ENCODE measurements at places on chromosomes 1 and 21.

- DNase-seq: no peak
Observed at GRCh38 chr1:167631936-167632614, 2.0 kb downstream of the RCSD1 start.

GRCh38 chr1:236389253-236389652 lies 4.8 kb upstream of the EDARADD start:
- DNase-seq: no peak

GRCh38 chr1:32895325-32896215 lies 5.6 kb downstream of the TMEM54 start:
- no peak for DNase-seq

- DNase-seq: no peak
Observed at GRCh38 chr1:226950316-226950715, 10.2 kb downstream of the COQ8A start.

- DNase-seq: no peak
Observed at GRCh38 chr1:152622803-152623202, at the start of gene LCE3A. Gene LCE3A (minus strand): TSS chr1:152623103. CDS start chr1:152623103, 0 bp downstream.

DNA sequence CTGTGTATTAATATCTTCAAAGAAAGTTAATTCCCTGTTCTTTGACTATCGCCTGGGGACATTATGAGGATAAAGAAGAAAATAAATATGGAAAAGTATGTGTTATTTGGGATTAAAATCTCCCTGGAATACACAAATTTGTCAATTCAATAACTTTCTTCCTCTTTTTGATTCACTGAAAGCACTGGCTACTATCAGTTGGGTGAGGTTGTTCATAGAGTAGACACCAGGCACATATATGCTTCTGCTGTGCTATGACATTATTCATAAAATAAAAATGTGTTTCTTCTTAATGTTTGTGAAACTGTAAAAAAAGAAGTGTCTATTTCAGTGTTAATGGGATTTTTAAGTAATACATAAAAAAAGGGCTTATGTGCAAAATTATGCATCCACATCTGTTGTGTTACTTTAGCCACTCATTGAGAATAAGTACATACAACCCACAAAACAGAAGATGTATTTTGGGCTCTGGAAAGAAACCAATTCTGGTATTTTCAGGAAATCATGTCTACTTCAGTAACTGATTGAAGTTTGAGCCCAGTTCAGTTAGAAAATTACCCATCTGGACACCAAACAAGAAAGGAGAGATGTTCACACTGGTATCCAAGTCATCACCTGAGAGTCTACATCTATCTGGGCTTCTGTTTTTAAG lies 169.4 kb downstream of the GABPA start:
- DNase-seq: no peak

- no peak for DNase-seq
Observed at GRCh38 chr1:55374801-55375616, 159.8 kb upstream of the USP24 start.

- DNase-seq: no peak
Observed at GRCh38 chr1:228964178-228965089, 229.2 kb downstream of the RHOU start.

GRCh38 chr1:206490771-206491405 lies 16.4 kb upstream of the RASSF5 start:
- DNase-seq: no peak

DNA sequence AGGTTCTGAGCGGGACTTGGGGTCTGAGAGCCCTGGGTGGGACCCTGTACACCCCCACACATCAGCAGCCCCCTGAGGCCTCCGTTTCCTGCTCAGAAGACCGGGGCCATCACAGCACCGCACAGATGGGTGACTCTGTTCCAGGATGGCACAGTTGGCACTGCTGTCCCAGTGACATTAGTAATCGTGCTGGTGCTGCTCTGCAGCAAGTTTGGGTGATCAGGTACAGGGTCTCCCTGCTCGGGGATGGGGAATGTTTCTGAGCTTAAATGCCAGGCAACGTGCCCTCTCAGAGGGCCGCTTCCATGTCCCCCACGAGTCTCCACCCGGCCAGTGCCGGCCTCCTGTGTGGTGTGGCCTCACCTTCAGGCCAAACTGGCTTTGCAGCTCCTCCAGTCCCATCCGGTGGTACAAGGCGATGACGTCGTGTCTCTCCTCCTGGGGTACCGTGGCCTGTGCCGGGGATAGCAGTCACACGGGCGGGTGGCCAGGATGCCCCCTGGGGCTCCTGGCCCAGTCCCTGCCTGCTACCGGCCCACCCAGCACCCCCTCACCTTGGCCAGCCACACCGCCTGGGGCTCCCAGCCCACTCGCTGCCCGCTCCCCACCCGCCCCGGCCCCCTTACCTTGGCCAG lies 17.1 kb downstream of the PRXL2B start:
- no peak for DNase-seq

DNA sequence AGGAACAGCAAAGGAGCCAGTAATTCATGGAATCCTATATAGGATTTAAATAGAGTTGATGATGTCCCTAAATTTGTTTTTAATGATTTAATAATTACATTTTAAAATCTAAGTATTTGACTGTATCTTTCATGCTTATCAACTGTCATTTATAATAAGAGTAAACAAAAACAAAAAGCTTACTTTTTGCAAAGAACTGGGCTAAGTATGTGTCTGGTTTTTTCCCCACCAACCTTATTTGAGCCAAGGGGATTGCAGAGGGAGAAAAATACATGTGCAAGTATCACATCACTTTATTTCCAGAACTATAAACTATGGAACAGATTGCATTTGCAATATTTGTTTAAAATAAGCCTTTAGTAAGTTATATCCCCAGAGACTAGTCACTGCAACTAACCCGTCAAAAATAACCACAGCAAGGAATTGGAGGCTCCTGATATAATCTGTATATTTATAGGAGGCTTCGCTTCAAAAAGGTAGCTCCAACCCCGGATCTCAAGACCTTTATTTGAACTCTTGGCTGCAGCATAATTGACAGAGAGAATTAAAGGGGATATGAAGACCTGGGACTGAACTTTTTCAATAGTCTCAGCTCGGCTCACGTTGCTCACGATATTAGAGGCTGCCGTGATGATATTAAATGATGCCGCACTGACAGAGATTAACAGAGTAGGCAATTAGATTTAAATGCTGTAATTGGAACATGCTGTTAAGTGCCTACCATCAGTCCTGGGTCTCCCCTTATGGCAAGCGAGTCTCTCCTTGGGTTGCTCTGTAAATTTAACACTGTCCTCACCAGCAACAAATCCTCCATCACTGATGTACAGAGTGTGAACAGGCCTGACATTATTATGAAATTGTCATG lies 329.1 kb upstream of the NFIA start:
- DNase-seq: no peak

GRCh38 chr1:27436204-27437159 lies 44.1 kb downstream of the GPR3 start:
- DNase-seq: no peak

GRCh38 chr1:241838897-241839296 lies 9.1 kb upstream of the EXO1 start:
- DNase-seq: no peak

GRCh38 chr1:86416343-86416742 lies 7.6 kb upstream of the CLCA2 start:
- DNase-seq: no peak

DNA sequence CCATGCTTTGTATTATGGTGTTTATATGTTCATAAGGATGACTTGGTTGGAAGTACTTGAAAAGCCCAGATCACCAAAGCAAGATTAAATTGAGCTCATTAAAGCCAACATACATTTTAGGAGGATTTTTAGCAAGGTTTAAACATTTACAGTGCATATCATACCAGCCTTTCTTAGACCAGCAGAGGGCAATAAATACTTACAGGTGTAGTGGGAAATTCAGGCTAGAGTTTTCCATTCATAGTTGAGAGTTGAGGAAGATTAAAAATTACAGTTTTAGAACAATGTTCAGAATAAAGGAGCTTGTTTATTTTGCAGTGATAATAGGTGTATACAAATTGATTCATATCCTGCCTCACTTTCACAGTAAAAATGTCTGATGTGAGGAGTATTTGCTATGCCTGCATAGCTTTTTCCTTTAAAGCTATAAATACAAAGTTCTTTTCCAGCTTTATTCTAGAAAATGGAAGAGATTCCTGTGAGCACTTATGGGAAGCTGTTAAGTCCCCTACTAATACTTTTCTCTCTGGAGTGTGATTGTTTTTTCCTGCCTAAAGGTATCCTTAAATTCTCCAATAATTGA lies 35.3 kb downstream of the DTL start:
- no peak for DNase-seq

DNA sequence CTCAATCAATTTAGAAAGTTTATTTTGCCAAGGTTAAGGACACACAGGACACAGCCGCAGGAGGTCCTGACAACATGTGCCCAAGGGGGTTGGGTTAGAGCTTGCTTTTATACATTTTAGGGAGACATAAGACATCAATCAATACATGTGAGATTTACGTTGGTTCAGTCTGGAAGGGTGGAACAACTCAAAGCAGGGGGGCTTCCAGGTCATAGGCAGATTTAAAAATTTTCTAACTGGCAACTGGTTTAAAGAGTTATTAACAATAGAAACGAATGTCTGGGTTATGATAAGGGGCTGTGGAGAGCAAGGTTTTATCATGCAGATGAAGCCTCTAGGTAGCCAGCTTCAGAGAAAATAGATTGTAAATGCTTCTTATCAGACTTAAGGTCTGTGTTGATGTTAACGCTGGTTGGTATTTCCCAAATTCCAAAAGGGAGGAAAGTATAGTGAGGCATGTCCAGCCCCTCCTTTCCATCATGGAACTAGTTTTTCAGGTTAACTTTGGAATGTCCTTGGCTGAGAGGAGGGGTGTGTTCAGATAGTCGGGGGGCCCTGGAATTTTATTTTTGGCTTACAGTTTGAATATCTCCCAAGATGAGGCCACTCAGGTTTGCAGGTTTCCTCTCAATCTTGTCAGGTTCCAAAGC lies 31.0 kb upstream of the TGFBR3 start:
- DNase-seq: no peak

DNA sequence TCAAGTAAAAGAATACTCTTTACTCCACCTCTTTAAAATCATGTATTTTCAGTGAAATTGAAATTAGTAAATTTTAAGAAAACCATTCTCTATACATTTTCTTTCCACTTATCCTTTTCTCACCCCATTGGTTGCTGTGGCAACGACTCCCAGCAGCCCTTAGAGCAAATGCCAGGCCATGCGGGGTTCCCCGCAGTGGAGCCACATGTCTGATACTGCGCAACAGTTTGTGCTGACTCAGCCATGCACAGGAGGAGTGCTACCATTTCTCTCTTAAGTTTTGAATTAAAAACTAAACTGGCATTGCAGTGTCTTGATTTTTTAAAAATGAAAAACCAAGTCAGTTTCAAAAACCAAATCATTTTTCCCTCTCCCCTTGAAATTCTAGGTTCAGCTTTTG lies 214.1 kb upstream of the L1TD1 start:
- DNase-seq: no peak

DNA sequence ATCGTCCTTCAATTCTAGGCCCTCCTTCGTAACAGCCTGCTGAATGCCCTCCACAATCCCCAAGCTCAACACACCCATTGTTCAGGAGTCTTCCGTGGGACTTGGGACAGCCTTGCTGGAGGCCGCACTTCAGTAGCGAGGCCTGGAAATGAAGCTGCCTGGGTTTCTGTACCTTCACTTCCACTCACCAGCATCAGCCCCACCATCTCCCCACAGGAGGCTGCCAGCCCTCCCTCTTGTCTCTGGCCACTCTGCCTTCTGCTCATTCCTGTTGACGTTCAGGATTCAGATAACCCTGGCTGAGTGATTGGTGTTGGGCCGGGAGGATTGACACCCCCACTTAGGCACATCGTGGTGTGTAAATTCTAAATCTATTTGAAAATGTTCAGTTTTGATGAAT lies 23.4 kb upstream of the CSF1 start:
- DNase-seq: no peak

- DNase-seq: no peak
Observed at GRCh38 chr1:12745126-12745991, 641 bp upstream of the CFAP107 start.

- DNase-seq: no peak
Observed at GRCh38 chr1:85366391-85367170, 90.1 kb upstream of the BCL10 start.

- no peak for DNase-seq
Observed at GRCh38 chr1:21084111-21084810, 92.4 kb downstream of the EIF4G3 start.

DNA sequence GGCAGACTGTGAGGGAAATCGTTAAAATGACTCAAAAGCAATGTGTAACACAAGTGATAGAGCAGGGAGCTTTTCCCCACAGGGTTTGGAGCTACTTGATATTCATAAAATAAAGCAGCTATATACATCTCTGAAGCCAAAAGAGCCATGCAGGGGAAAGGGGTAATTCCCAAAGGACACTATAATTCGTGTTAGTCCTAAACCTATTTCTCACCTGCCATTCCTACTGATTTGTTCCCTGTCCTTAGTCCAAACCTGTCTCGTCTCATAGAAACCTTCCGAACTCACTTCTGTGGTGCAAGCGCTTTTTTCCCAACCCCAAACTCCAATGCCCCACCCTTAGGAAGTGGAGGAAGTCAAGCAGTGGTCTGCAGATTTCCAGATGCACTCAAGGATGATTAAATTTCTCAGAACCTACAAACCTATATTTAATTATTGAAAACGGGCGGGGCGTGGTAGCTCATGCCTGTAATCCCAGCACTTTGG lies 946 bp upstream of the HNRNPR start:
- DNase-seq: no peak

- DNase-seq: no peak
Observed at GRCh38 chr1:232965124-232965911, 14.9 kb downstream of the NTPCR start.

GRCh38 chr1:58620926-58621325 lies 43.9 kb upstream of the TACSTD2 start:
- no peak for DNase-seq

DNA sequence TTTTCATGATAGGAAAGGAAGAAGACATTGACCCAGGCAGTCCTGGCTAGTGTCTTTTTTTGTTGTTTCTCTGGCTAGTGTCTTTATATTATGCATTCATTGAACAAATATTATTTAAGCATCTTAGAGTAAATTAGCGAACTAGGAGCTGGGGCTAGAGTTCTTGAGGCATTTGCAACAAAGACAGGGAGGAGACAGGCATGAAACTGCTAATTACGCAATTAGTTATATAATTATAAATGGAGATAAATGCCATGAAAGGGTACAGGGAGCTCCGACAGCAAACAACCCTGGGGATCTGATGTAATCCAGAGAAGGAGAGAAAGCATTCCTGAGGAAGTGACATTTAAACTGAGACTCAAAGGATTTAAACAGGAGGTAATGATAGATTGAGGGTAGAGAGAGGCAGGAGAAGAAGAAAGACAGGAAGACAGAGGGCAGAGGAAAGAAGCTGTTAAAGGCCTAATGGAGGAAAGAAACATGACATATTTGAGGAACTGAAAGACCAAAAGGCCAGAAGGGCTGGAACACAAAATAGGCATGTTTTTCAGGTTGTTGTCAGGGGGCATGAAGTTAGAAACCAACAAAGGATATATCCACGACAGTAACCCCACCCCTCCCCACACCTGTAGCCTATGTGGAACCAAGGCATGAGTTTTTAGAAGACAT lies 99.5 kb upstream of the GJB5 start:
- DNase-seq: no peak

Measured in activated naive CD8-positive, alpha-beta T cell treated with anti-CD3 and anti-CD28 coated beads, Interleukin-2, amount 50 U/mL, for 16 hours (primary cell).